Thoracic aorta (tissue), 2 donors: ENCODE measurements at places on chromosomes 6 and 20.

- DNase-seq: no peak
These were observed 851 bp upstream of the HSD17B8 start for GRCh38 chr6:33203443-33204164.

DNA sequence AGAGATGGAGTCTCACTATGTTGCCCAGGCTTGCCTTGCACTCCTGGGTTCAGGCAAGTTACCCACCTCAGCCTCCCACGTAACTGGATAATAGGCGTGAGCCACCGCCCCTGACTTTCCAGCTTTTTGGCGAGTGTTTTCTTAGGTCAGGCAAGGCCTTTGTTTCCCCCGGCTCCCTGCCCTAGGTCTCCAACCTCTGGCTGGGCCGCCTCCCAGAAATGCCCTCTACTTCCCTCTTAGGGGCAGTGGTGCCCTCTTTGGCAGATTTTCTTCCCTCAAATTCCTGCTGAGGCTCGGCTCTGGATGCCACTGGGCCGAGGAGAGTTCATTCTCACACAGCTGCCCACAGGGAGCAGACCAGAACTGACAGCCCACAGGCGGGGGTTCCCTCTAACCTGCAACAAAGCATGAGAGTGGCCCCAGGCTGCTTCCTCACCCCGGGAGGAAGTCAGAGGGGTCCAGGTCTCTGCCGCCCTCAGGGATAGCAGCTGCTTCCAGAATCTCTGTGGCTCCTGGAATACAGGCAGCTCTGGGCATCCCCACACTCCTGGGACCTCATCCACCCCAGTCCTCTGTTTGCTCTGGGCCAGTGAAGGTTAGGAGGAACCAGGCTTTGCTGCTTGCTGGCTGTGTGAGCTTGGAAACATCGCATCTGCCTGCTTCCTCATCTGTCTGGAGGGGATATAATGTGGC lies 56.5 kb downstream of the TCP11 start:
- no peak for DNase-seq

DNA sequence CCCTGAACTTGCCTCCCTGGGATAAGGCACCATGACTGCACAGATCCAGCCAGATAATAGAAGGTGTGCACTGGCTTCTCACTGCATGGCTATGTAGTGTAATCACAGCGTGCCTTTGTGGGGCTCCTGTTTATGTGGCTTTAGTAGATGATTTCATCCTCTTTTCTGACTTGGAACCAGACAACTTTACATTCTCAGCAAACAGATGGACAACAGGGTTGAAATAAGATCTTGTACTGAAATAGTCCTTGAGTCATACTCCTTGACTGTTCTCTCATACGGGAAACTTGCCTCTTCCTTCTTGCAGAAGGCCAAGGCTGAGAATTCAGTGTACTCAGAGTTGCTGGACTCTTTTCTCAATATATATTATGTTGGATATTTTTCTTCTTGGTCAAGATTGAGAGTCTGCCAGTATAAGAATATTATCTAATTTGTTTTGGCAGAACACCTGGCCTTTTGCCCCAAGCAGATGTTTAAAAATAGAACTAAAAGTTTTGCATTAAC lies 25.0 kb upstream of the RNF144B start:
- no peak for DNase-seq

DNA sequence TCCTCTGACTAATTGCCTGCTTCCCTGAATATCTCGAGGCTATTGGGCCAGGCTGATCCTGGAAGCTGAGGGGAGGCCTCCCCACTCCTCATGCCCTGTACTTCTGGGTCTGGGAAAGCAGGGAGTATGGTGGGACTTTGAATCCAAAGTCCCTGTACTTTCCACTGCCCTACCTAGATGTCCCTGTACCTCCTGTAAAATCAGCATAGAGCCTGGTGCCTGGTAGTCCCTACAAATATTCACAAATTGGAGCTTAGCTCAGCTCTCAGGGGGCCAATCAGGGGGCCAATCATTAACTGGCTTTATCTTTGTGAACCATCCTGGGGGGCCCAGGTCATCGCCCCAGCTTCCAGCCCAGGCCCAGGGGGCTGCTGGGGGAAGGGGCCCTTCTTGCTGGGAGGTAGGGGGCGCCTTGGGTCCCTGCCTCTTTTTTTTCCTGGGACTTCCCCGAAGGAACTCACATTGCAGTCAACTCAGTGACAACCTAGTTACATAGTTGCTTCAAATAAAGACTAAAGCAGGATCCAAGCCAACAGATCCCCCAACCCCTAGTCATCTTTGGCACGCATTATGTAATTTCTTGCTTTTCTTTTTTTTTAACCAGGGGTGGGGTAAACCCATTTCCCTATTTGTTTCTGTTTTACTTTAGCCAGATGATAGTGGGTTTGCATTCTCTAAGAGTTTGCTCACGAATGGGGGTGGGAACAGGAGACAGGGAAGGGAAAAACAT lies 6.9 kb upstream of the VEGFA start:
- no peak for DNase-seq

DNA sequence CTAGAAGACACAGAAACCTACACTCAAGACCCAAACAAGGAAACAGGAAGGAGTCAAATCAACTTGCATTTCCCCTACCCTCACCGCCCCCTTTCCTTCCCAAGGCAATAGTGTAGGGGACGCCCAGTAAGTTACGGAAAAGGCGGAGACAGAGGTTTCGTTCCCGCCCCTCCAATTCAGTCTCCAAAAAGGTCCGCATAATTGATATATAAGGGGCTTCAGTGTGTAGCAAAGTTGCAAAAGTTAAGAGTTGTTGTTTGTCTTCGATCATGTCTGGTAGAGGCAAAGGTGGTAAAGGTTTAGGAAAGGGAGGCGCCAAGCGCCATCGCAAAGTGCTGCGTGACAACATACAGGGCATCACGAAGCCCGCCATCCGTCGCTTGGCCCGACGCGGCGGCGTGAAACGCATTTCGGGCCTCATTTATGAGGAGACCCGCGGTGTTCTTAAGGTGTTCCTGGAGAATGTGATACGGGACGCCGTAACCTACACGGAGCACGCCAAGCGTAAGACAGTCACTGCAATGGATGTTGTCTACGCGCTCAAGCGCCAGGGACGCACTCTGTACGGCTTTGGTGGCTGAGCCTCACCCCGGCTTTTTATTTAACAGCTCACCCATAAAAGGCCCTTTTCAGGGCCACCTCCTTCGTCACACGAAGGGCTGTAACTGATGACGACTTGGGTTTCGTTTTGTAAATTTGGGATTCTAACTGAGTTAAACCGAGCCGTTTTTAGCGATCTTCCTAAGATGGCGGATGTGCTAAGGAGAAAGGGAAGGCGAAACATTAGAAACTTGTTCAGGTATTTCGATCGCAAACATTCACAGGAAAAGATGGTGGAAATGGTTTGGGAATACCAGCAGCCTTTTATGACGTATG lies 124.6 kb upstream of the BTN3A2 start:
- DNase-seq: no peak

DNA sequence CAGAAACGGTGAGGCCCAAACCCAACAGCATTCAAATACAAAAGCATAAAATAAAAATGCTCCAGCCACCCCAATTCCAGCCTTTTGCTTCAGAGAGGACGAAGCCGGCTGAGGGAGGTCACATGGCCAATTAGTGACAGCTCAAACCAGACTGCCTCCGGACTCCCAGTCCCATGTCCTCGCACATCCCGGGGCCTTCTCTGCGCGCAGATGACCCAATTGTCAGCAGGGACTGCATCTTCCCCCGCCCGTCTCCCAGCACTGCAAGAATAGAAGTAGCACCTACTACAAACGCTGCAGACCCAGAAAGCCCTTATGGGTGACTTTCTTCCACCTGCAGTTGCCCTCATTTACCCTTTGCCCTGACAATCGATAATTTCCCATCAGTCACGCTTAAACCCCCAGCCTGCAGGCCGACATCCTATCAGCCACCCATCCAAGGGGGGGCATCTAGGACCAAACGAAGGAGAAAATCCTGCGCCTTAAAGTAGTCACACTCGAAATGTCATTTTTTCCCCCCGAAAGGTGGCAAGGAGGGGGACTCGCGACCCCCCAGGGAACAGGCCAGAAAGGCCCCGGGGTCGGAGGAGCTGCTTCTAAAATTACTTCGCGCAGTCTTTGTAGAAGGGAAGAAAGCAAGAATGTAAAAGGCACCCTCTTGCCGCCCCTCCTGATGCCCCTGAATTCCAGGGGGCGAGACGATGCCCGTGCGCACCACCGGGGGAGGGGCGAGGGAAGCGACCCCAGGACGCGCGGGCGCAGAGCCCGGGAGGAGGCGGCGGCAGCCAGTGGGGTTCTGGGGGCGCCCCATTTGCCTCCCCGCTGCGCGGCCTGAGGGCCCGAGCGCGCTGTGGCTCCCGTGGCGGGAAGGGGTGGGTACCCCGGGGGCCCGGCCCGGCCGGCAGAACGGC lies 792 bp downstream of the SLC23A2 start:
- DNase-seq: no peak

DNA sequence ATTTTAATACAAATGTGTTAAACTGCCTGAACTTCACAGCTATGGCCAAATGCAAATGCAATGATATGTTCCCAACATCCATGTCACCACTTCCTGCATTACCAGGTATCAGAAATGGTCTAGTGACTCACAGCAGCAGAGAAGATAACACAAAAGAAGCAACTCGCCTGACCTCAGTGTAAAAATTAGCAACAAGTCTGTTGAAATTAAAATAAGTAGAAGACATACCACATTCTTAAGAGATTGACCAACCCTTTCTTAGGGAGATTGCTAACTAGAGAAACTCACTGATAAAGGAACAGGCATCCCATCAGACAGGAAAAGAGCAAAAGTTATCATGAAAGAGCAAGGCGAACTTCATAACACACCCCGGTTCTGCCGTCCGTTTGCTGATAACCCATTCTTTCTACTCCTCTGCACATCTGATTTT lies 45.1 kb downstream of the RNASET2 start:
- no peak for DNase-seq

GRCh38 chr6:69888482-69889233 lies 22.3 kb downstream of the COL19A1 start:
- DNase-seq: no peak

- DNase-seq: no peak
These were observed 184.0 kb downstream of the BMP7 start for GRCh38 chr20:57082357-57082945.

- DNase-seq: no peak
These were observed 7.9 kb downstream of the MDFI start for GRCh38 chr6:41646026-41646795.

DNA sequence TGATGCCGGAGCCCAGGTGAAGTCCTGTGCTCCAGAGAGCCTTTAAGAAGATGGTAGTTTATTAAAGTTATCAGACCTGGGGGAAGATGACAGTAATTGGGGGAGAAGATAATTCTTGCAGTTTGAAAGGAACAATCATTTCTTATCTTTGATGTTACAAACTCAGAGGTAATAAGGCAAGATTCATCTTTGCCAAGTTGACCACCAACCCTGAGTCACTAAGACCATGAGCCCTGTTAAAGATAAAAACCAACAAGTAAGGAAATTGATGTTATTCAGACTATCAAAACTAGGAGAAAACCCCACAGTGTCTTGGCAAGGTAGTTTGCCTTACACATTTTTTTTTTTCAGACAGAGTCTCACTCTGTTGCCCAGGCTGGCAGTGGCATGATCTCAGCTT lies 73.1 kb downstream of the MKKS start:
- DNase-seq: no peak

- DNase-seq: no peak
These were observed 3.7 kb upstream of the SPDEF start for GRCh38 chr6:34559651-34560365.

- no peak for DNase-seq
These were observed 88.9 kb downstream of the FHL5 start for GRCh38 chr6:96651816-96652215.
